Airway epithelial cell (primary cell): ENCODE measurements at places on chromosomes 1 and 21. TPM values are rescaled to one million over a fixed set of nuclear protein-coding genes. Genes with fewer than 3 reads are reported as not detected.

The ESPN gene
- 13.7 and 14.0 TPM in 2 replicates for total RNA-seq

The RIPPLY3 gene
- total RNA-seq: 0.70 and 1.1 TPM in 2 replicates

The RNF186 gene
- total RNA-seq: not detected in 2 replicates

The SLAMF8 gene
- not detected in 2 replicates for total RNA-seq

The PBXIP1 gene
- 27.4 and 28.8 TPM in 2 replicates for total RNA-seq

The OR2T34 gene
- total RNA-seq: not detected in 2 replicates

The AIRE gene
- not detected in 2 replicates for total RNA-seq

The SLC5A3 gene
- 5.6 and 7.1 TPM in 2 replicates for total RNA-seq
